ENCODE measurements at places on chromosomes 3 and 15.

DNA sequence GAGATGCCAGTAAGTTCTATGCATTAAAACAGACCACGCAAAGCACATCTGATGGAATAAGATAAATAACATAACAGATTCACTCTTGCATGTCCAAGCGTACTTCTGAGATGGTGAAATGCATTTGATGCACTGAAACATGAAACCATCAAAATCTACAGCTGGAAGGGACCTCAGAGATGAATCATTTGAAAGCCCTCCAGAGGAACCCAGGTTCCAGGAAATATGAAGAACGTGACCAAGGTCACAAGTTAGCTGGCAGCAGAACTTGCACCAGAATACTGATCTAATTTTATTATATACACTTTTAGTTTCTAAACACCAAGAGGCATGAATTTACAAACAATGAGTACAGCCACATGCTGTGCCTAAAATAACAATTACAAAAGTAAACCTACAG lies 957.1 kb downstream of the FHIT start:
- peak; percentile 20 for DNase-seq

GRCh38 chr3:174505266-174505665 lies 353.9 kb upstream of the NAALADL2 start:
- no peak for DNase-seq

DNA sequence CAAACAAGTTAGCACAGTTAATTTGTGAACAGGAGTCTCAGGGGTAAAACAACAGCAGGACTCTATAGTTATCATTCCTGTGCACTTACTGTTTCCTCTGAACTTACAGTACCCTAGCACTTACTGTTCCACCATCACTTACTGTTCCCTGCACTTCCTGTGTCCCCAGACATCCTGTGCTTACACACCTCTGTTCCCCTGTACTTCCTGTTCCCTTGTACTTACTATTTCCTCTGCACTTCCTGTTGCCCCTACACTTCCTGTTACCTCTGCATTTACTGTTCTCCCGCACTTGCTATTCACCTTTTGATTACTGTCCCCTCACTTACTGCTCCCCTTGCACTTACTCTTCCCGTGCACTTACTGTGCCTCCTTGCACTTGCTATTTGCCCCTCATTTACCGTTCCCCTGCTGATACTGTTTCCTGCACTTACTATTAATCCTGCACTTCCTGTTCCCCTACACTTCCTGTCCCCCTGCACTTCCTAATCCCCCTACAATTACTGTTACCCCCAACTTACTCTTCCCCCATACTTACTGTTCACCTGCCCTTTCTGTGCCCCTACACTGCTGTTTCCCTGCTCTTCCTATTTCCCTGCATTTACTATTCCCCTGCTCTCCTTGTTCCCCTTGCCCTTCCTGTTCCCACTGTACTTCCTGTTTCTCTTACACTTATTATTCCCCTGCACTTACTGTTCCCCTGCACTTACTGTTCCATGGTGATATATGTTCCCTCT lies 30.3 kb downstream of the TPRA1 start:
- no peak for DNase-seq

GRCh38 chr3:53422954-53423698 lies 71.3 kb upstream of the CACNA1D start:
- DNase-seq = no peak

GRCh38 chr3:35871009-35871408 lies 231.7 kb downstream of the ARPP21 start:
- no peak for DNase-seq

DNA sequence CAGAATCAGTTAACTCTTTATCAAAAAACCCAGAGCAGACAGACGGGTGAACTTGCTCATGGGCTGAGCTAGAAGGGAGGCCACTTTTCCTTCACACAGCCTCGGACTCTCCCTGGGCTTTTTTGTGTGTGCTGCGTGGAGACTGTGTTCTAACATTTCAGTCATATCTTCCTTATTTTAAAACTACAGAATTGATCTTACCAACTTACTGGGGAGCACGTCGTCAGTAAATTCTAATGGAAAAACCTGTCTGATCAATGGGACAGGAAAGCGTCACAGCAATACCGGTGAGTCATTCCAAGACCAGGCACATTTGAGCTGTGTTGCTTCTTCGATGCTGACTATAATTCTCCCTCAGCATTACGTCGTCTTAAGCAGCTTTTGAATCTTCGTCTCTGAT lies 145.1 kb downstream of the LPP start:
- no peak for DNase-seq

- DNase-seq = no peak
Observed at GRCh38 chr3:155325263-155325835, 31.9 kb upstream of the STRIT1 start.

DNA sequence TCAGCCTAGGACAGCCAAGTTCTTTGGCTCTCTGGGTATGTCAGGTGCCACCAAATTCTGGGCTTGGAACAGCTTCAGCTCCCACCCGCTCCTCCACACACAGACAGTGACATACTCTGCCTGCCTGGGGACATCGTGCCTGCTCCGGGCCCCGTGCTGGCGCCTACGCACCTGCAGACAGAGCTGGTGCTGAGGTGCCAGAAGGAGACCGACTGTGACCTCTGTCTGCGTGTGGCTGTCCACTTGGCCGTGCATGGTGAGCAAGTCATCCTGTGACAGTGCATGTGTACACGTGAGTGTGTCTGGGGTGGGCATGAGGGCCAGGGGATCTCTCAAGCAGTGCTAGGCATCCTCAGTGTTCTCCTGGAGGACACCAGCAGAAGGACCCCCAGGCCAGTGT lies 922 bp downstream of the IL17RC start:
- DNase-seq = no peak

DNA sequence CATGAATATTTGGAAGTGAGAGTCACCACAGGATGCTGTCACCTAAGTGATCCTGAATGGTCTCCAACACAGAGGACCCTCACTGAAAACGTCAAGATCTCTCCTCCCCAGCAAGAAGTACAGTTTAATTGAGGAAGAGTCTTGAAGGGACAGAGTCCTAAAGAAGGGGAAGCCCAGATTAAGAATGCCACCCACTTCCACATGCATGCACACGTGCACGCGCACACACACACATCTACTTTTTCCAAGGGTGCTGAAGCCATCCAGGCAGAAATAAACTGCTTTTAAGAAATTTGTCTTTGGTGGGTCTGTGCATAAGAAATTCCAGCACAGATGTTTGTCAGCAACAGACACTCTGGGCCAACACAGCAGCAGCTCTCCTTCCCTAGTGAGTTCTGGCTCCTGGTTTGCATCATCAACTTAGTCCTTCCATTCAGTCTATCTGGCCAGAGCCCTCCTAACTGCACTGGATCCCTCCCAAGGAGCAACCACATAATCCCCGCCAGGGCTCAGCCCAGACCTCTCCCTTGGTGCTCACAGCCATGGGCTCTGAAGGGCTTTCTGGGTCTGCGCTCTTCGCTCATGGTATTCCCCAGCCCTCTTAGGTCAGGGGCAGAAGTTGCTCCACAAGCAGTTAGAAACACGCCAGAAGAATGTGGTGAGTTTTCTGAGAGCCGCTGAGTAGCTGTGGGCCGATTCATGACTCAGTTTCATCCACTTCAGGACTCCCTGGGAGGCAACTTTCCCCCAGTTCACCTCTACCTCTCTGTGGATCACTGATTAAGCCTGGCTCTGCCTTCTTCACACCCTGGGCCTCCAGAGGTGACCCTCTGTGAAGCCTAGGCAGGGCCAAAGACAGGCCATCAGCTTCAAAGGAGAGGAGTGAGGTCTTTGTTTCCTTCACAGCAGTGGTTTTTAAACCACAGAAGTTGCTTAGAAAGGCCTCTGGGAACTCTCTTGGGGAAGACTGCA lies 132.6 kb upstream of the LIPC start:
- no peak for DNase-seq

- DNase-seq = no peak
Observed at GRCh38 chr15:24944954-24945353, 9.8 kb upstream of the SNRPN start.

DNA sequence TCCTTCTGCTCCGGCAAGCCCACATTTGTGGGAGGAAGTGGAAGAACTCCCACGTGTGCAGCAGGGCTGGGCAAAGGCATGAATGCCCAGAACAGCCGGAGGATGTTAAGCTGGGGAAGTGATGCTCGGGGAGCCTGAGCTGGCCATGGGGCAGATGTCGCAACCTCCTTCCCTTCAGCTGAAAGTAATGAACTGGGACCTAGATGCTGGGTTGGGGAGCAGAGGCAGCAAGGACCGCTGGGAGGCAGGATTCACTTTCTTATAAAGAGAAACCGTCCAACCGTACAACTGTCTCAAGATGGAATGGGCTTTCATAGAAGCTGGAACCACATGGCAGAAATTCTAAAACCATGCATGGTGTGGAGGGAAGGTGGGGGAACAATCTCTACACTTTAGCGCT lies 290.9 kb downstream of the OCA2 start:
- no peak for DNase-seq

DNA sequence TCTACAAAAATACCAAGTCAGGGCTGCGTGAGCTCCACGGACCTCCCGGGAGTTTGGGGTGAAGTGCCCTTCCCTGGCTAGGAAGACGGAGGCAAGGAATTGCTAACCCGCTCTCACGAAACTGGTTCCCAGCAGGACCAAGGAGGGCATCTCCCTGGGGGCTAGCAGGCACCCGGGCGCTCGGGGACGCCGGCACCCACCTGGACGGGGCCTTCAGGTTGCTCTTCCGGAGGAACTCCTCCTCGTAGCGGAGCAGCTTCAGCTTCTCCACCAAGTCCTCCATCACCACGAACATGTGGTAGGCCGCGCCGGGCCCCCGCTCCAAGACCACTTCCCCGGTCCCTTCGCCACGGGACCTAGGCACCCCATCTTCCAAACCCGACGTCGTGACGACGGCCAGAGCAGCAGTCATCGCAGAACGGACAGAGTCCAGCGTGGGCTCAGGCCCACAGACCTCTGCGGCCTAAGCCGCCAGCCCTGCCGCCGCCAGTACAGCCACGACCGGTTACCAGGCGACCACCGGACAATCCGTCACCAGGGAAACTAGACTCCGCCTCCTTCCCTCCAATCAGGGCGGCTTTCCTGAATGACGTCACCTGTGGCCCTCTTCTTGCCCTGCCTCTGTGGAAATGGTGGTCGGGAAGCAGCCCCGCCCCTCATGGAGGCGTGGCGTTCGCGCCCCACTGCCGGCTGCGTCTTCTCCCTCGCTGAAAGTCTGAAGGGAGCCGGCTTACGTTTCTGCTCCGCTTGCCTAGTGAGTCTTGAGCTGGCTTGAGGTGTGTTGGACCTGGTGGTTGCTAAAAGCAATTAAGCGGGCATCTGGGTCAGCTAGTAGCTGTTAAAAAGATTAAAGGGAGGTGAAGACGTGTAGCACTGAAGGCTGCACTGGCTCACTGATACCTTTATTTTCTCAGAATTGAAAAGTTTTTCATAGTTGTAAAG lies at the start of gene IFT57:
Gene IFT57, minus strand, starts transcription at position 514 of the 942 bp plus-strand sequence. Its CDS starts 102 bp downstream, at position 412.
- peak; percentile 99 for DNase-seq

DNA sequence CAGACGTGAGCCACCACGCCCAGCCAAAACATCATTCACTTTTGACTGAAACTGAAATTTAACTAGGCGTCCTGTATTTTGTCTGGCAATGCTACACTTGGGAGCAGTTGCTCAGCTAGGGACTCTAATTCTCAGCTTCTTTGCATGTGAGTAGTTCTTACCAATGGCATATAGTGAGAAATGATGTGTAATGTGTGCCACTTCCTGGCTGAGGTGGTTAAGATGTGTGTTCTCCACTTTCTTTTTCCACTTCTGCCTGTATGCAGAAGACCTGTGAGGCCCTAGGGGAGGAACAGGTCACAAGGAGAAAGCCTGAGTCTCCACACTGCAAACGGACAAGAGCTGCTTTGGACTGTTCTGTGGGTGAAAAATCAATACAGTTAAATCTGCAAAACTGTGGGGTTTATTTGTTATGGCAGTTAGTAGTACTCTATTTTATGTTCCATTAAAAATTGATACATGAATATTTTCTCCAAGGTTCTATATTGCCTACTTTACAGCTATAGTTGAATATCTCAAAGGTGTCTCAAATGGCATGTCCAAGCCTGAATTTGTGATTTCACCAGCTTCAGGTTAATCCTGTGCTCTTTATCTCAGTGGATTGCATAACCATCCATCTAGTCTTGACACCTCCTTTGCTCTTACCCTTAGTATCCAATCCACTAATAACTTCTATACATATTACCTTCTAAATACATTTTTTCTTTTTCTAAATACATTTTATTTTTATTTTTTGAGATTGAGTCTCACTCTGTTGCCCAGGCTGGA lies 59.3 kb downstream of the NR1D2 start:
- no peak for DNase-seq

- no peak for DNase-seq
Observed at GRCh38 chr15:32953533-32953910, 235.7 kb downstream of the GREM1 start.

DNA sequence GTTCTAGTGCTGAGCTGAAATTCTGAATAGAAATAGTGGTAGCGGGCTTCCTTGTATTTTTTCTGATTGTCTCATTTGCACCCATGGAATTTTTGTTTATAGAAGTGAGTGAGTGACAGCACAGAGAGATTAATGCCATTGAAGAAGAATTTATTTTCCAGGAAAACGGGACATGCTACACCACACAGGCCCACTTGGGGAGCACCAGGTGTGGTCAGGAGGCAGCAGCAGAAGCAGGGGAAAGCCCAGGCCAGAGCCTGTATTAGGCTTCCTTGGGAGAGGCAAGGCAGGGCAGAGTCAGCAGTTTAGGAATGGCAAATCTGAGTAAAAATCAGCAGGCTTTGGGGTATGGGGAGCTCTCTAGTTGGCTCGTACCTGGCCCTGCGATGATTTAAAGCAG lies 88.4 kb upstream of the ATP11B start:
- DNase-seq = no peak

- DNase-seq = no peak
Observed at GRCh38 chr3:168272343-168272985, 176.7 kb upstream of the GOLIM4 start.

DNA sequence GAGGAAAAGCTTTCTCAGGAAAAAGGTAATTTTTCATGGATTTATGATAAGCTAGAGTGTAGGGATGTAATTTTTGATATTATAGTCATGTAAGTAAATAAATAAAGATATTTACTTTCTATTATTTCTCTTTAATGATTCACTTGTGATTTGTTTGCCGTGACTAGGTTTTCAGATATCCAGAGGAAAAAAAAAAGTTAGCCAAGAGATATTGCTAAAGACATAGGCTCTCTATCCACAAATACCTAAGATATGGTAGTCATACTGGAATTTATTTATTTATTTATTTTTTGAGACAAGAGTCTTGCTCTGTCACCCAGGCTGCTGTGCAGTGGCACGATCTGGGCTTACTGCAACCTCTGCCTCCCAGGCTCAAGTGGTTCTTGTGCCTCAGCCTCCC lies 59.9 kb downstream of the AP4E1 start:
- no peak for DNase-seq

DNA sequence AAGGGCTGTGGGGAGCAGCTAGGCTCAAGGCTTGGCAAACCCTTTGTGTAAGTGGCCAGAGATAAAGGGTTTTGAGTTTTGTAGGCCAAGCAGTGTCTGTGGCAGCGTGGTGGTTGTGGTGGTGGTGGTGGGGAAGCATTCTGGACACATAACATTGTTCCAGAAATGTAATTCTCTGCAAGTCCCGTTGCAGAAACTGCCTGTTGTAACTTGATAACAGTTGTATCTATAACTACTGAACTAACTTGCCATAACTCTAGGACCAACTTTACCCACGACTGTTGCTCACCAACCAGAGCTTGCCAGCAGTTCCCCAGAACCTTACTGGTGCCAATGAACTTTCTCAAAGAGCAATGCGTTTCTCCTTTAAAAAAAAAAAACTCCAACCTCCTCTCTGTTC lies 18.1 kb upstream of the TMEM40 start:
- no peak for DNase-seq

- DNase-seq = no peak
Observed at GRCh38 chr3:142894493-142894892, 5.6 kb upstream of the PCOLCE2 start.

GRCh38 chr3:186790261-186790981 lies 7.0 kb downstream of the EIF4A2 start:
- peak; percentile 26 for DNase-seq

- DNase-seq = no peak
Observed at GRCh38 chr15:67903708-67904107, 63.9 kb upstream of the RNU6-1 start.

All from NCI-H1092 treated with DMSO at 0.1 percent for 48 hours (cell line).